Gastroesophageal sphincter (tissue), 4 donors: ENCODE measurements at places on chromosomes 2 and 18.

DNA sequence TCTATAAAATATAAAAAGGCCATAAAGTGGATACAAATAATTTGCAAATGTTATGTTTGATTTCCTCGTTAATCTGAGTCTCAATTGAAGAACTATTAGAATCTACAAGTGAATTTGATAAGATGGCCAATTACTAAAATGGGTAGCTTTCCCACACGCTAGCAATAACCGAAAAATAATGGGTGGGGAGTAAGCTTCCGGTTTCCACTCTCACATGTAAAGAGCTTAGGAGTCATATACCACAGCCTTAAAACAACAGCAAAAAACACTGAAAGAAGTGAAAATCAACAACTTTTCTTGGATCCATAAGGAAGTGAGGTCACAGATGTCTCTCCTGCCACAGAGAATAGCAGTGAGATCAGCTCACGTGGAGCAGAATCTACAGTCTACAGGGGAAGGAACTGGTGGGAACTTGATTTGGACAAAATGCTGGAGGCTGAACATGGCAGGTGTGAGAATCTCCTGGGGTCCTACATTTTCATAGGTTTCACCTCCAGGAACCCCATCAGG lies 18.6 kb downstream of the THAP4 start:
- no peak for ATAC-seq

- ATAC-seq, result no peak
These were observed 137.7 kb downstream of the SNTG2 start for GRCh38 chr2:1088192-1088860.

DNA sequence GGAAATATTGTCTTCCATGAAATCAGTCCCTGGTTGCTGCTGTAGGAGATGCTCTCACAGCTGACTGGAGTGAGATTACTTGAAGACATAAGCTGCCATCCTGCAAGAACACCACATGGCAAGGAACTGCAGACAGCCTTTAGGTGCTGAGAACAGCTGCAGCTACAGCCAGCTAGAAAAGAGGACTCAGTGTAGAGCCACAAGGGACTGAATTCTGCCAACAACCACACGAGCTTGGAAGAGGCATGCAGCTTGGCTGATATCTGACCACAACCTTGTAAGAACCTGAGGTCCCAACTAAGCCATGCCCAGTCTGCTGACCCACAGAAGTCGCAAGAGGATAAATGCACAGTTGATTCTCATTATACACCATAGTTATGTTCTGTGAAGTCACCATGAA lies 181.8 kb upstream of the ARL4C start:
- no peak for ATAC-seq

GRCh38 chr18:26926066-26926675 lies 60.7 kb upstream of the AQP4 start:
- ATAC-seq, result no peak

DNA sequence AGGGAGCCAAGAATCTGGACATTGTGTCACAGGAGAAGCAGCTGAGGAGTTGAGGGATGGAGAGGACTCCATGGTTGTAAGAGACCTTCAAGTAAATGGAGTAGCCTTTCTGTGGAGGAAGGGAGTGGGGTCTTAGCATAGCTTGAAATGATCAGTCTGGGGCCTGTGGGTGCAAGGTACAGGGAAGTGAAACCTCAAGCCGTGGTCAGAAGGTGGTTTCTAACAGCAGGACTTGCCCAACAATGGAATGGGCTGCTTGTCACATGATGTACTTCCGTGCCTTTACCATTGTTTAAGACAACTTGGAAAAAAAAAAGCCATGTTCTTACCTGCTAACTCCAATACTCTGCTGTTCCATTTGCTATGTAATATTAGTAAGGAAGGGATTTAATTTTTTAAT lies 140.7 kb downstream of the LDLRAD4 start:
- ATAC-seq, result no peak

DNA sequence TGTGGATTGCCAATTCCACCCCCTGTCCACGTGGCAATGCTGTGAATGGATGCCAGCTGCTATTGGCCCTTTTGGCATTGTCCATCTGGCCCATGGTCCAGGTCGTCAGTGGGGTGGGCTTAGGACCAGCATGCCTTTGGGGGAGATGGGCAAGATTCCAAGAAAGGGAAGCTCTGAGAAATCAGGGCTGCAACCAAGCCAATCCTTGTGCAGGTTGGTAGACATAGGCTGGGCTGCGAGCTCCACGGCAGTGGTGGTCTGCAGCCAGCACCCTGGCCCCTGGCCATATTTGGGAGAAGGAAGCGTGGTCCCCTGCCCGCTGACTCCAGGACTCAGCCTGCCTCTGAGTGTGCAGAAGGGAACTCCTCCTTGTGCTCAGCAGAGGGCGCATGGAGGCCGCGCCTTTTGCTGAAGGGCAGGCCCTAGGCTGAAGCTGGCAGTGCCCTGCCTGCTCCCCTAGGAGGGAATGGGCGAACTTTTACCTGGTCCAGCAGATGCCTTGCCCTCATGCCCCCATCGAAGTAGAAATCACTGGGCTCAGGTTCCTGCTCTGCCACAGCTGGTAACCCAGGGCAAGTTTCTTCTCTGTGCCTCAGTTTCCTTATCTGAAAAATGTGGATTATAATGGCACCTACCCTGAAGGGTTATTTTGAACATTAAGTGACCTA lies 5.4 kb downstream of the SPR start:
- peak; percentile 61 for ATAC-seq

DNA sequence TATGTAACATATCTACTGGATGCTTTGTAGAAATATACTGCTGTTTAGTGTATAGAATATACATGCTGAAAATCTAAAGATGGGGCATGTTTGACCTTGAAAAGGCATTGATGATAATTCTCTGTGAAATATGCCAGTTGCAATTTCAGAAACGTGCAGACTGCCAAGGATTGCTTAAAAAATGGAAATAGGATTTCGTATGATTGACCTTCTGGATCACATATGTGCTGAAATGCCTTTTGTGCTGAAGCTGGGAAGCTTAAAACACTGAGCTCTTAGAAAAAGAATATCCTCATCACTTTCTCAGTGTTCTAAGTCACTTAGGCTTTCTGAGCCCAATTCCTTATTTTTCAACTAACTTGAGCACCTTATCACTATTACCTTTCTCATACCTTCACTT lies 14.3 kb downstream of the NYAP2 start:
- no peak for ATAC-seq

DNA sequence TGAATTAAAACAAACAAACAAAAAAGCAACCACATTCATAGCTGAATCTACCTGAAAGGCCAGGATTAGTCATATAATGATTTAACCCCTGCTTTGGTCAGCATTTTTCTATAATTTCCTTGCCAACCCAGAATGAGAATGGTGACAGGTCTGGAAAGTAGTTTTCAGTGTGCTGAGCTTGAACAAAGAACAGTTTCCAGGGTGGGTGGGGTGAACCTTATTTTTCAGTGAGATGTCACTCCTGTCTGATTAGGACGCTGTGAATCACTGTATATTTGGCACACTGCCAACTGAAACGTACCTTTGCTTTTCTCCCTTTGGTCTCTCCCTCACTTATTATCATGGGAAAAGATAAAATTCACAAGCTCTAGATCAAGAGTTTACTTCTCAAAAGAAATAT lies 35.0 kb upstream of the DSC1 start:
- ATAC-seq, result no peak

DNA sequence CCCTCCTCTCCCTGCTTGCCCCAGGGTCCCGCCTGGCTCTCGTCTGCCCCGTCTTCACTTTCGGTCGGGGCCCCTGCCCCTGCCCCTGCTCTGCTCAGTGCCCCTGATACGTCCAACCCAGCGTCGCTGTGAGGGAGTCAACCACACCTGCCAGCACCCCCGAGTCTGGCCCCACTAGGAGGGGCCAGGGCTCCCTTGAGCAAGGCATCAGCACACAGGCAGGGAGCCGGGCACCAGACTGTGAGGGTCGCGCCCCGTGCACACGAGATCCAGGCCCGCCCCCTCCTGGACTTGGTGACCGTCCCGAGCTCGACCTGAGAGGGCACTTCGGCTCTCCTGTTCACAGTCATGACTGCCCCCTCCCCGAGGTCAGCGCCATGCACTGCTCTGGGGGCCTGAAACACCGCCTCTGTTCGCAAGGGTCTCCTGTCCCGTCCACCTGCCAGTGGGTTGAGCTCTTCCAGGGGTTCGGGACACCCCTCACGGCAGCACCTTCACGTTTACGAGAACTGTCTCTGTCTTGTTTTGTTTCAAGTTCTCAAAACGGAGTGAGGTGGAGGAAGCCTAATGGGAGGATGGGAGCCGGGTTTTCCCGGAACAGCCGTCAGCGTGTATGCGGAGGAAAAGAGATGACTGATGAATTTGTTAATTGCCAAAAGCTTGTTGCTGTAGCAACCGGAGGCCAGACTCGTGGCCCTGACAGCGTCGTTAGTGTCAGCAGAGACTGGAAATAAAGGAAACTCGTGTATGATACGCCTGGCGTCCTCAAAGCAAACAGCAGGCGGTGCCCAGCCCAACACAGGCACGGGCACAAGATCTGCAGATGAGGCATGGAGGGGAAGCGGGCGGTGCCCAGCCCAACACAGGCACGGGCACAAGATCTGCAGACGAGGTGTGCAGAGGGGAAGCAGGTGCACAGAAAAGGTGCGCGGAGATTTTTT lies 48.2 kb upstream of the KCNG2 start:
- ATAC-seq, result no peak

GRCh38 chr2:71631411-71631931 lies 178.1 kb downstream of the DYSF start:
- ATAC-seq, result no peak

DNA sequence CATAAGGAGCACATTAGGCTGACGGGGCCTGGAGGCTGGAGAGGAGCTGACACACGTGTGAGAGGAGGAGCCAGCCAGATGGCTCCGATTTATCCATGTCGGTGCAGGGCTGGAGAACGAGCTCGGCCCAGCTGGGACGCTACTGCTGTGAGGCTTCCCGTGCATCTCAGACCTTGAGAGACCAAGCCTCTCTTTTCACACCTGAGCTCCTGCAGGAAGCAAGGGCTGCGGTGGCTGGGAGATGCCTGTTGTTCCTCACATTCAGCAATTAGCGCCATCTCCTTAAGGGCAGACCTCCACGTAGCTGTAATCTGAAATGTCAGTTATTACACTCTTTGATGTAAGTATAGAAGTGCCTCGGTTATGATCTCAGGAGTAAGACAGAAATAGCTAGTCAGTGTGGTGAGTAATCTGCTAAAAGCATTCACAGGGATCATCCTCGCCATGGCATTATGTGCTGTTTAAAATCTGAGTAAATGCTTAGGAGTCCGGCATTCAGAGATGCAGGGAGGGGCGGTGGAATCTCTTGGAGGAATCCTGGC lies 107.9 kb downstream of the PRKCE start:
- ATAC-seq, result peak; percentile 57

- no peak for ATAC-seq
These were observed 290.5 kb downstream of the PARD3B start for GRCh38 chr2:204835786-204836185.

GRCh38 chr2:242057379-242058040 lies 188.0 kb downstream of the RTP5 start:
- ATAC-seq, result no peak

GRCh38 chr2:182166406-182166805 lies 180.8 kb downstream of the PPP1R1C start:
- ATAC-seq, result no peak
